Subcutaneous preadipocyte (primary cell): ENCODE measurements at places on chromosomes 7 and 10. TPM values are rescaled to one million over a fixed set of nuclear protein-coding genes. Genes with fewer than 3 reads are reported as not detected.

C10orf67 gene
- total RNA-seq = under 0.01 TPM in 1 of 2 replicates, not detected in the other

ANXA7 gene
- total RNA-seq = 116 and 146 TPM in 2 replicates

CPA2 gene
- not detected in 2 replicates for total RNA-seq

SSC4D gene
- 0.39 and 1.1 TPM in 2 replicates for total RNA-seq

SOSTDC1 gene
- not detected in 2 replicates for total RNA-seq

CALHM3 gene
- 0.39 and 1.1 TPM in 2 replicates for total RNA-seq

LOXL4 gene
- total RNA-seq = 7.2 and 8.8 TPM in 2 replicates

YAE1 gene
- total RNA-seq = 25.0 and 33.8 TPM in 2 replicates

TBC1D12 gene
- 10.7 and 12.7 TPM in 2 replicates for total RNA-seq

SERPINE1 gene
- 287 and 464 TPM in 2 replicates for total RNA-seq

CCL24 gene
- not detected in 2 replicates for total RNA-seq

CELF2 gene
- total RNA-seq = 23.1 and 38.2 TPM in 2 replicates

FKBP6 gene
- total RNA-seq = not detected in 2 replicates

GLCCI1 gene
- 3.1 and 6.2 TPM in 2 replicates for total RNA-seq

TAS2R4 gene
- total RNA-seq = 1.4 and 1.5 TPM in 2 replicates

SEMA3D gene
- 0.37 and 0.98 TPM in 2 replicates for total RNA-seq

CYP26A1 gene
- not detected in 2 replicates for total RNA-seq

PSD gene
- 1.1 and 1.6 TPM in 2 replicates for total RNA-seq
